ENCODE measurements at places on chromosomes 6 and 20.
A peak's percentile ranks its signal among the peaks of the same experiment; 100 is the strongest.

GRCh38 chr6:64243618-64244017 is 608.0 kb downstream of the PHF3 start:
- H3K27me3 ChIP-seq: no peaks in the 10 kb centered on the region
- H3K4me3 ChIP-seq: no peak overlapping the region
- no peaks in the 10 kb centered on the region for H3K36me3 ChIP-seq
- no peak for DNase-seq
- H3K27ac ChIP-seq: no peak overlapping the region

- H3K4me3 ChIP-seq: no peak overlapping the region
- no peak overlapping the region for H3K27ac ChIP-seq
- H3K36me3 ChIP-seq: no peaks in the 10 kb centered on the region
- no peaks in the 10 kb centered on the region for H3K4me1 ChIP-seq
- peaks cover 2% of the 10 kb centered on the region for H3K27me3 ChIP-seq
Measured at GRCh38 chr6:73942592-73943186, 246.7 kb downstream of the CD109 start.

DNA sequence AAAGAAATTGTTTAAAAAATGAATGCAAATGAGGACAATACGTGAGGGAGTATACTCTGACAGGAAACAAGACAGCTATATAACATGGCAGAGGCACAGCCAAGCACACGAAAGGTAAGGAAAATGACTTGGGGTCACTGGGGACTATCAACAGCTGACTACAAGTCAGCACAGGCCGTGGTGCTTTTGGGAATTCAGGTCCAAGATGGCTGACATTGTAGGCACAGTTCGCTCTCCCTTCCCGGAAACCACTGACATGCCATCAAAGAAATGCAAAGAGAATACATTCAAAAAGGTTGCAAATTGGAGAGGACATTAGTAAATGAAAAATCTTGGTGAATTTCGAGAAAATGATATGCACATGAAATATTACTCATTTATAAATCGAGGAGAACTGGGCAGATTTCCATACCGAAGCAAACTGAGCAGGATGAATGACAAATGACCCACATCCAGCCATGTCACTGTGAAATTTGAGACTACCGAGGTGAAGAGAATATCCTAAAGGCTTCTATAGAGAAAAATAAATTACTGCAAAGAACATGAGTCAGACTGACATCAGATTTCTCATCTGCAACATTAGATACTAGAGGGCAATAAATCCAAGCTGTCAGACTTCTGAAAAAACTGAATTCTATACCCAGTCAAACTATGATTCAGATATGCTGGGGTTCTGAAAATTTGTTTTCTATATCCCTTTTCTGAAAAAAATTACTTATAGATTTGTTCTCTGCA is 391.1 kb downstream of the BTBD9 start:
- no peaks in the 10 kb centered on the region for H3K4me1 ChIP-seq
- no peaks in the 10 kb centered on the region for H3K27me3 ChIP-seq
- no peaks in the 10 kb centered on the region for H3K36me3 ChIP-seq
- H3K27ac ChIP-seq: no peak overlapping the region

GRCh38 chr6:42714098-42714761 is 8.2 kb downstream of the PRPH2 start:
- DNase-seq: no peak
- H3K27ac ChIP-seq: no peak overlapping the region
- no peaks in the 10 kb centered on the region for H3K27me3 ChIP-seq
- H3K4me1 ChIP-seq: peaks cover 2% of the 10 kb centered on the region
- no peaks in the 10 kb centered on the region for H3K36me3 ChIP-seq
- H3K4me3 ChIP-seq: no peak overlapping the region

GRCh38 chr6:81792826-81793225 is 40.3 kb upstream of the TENT5A start:
- DNase-seq: no peak
- H3K36me3 ChIP-seq: no peaks in the 10 kb centered on the region
- no peaks in the 10 kb centered on the region for H3K27me3 ChIP-seq
- H3K27ac ChIP-seq: no peak overlapping the region
- H3K4me1 ChIP-seq: no peaks in the 10 kb centered on the region
- H3K4me3 ChIP-seq: no peak overlapping the region

- no peak overlapping the region for H3K4me3 ChIP-seq
- no peak overlapping the region for H3K27ac ChIP-seq
Measured at GRCh38 chr20:62692801-62693523, 15.7 kb upstream of the NTSR1 start.

- peak overlapping the region; percentile 57 for H3K27ac ChIP-seq
- peaks cover 7% of the 10 kb centered on the region for H3K4me1 ChIP-seq
- DNase-seq: peak; percentile 12
- H3K27me3 ChIP-seq: no peaks in the 10 kb centered on the region
Measured at GRCh38 chr20:35145141-35145564, 2.0 kb downstream of the EDEM2 start.

DNA sequence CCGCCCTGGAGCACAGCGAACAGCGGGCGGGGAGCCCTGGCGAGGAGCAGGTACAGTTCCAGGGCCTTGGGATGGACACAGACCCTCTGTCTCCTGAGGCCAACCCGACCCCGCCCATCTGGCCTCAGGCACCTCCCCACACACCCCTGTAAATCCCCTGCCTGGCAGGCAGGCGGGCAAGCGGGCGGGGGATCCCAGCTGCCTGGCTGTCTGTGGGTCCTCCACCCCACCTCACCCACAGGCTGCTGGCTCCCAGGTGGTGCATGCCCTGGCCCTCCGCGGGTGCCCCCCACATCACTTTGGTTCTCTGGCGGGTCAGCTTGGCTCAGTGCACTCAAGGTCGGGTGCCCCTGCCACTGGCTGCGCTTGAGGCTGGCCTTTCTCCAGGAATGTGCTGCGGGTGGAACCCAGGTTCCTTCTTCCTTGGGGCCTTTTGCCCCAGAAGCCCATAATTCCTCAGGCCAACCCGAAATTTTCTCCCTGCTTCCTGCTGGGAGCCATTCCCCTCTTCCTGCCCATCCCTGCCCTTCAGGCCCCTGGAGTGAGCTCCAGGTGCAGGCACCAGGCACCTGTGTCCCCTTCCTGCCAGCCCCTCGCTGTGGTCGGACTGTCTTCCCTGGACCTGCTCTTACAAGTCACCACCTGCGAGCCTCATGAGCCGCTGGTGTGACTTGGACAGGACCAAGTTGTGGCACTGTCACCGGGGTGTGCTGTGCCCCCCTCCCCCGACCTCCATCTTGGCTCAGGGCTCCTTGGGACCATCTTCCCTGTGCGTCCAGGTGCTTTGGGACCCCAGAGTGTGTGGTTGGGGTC is 5.3 kb upstream of the TNFRSF6B start:
- no peak overlapping the region for H3K4me3 ChIP-seq
- no peak for DNase-seq
- peaks cover 2% of the 10 kb centered on the region for H3K27me3 ChIP-seq
- H3K36me3 ChIP-seq: peaks cover 13% of the 10 kb centered on the region
- no peak overlapping the region for H3K27ac ChIP-seq

GRCh38 chr6:39214846-39215639 is 14.2 kb downstream of the KCNK5 start:
- DNase-seq: no peak
- H3K27me3 ChIP-seq: peaks cover 2% of the 10 kb centered on the region
- H3K4me3 ChIP-seq: no peak overlapping the region
- H3K4me1 ChIP-seq: no peaks in the 10 kb centered on the region

GRCh38 chr6:33762713-33763112 is 16.0 kb upstream of the IP6K3 start:
- no peaks in the 10 kb centered on the region for H3K4me1 ChIP-seq
- no peaks in the 10 kb centered on the region for H3K27me3 ChIP-seq
- H3K27ac ChIP-seq: no peak overlapping the region
- no peaks in the 10 kb centered on the region for H3K36me3 ChIP-seq

DNA sequence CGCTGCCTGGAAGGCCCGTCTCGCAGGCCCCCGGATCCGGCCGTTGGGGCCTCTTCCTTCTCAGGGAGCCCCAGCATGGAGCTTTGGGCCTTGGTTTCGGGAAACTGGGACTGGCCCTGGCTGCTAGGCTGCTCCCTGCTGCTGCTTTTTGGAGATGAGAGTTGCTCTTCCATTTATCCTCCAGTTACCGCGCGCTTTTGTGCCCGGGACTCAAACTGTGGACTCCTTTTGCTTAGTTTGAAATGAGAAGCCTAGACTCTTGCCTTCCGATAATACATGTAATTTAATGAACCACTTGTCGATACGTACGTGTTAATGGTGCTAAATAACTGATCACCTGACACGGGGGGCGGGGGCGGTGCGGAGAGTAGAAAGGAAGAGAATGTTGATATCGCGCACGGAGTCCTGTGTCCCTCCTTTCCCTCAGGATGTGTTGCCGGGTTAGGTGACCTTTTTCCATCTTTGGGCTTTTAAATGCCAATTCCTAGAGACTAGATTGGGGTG is 968 bp downstream of the PHF3 start:
- H3K27ac ChIP-seq: peak overlapping the region; percentile 94
- no peaks in the 10 kb centered on the region for H3K27me3 ChIP-seq
- DNase-seq: peak; percentile 42

- H3K36me3 ChIP-seq: no peaks in the 10 kb centered on the region
- peaks cover 27% of the 10 kb centered on the region for H3K4me1 ChIP-seq
- no peak for DNase-seq
- peak overlapping the region; percentile 87 for H3K4me3 ChIP-seq
- no peaks in the 10 kb centered on the region for H3K27me3 ChIP-seq
Measured at GRCh38 chr6:42453654-42454427, 2.1 kb upstream of the TRERF1 start.

- H3K4me3 ChIP-seq: no peak overlapping the region
- no peak overlapping the region for H3K27ac ChIP-seq
- no peaks in the 10 kb centered on the region for H3K27me3 ChIP-seq
- H3K4me1 ChIP-seq: peaks cover 15% of the 10 kb centered on the region
- no peak for DNase-seq
- no peaks in the 10 kb centered on the region for H3K36me3 ChIP-seq
Measured at GRCh38 chr6:16503241-16503775, 258.0 kb downstream of the ATXN1 start.

DNA sequence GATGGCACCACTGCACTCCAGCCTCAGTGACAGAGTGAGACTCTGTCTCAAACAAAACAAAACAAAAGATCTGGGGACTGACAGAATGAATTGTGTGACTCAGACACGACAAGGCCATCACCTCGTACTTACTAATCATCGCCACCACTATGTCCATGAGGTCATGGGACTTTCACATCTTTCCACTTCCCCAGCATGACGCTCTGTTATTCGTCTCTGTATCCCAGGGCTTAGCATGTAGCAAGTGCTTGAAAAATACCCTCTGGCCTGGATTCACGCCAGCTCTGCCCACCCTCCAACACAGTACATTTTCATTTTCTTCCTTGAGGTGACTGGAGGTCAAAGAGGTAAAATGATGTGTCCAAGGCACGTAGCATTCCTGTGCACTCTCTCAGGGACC is 27.8 kb downstream of the FGD2 start:
- no peaks in the 10 kb centered on the region for H3K36me3 ChIP-seq
- H3K4me1 ChIP-seq: peaks cover 10% of the 10 kb centered on the region
- H3K27ac ChIP-seq: no peak overlapping the region
- DNase-seq: no peak
- no peaks in the 10 kb centered on the region for H3K27me3 ChIP-seq
- H3K4me3 ChIP-seq: no peak overlapping the region

GRCh38 chr6:88165844-88166492 is at the start of gene CNR1:
TSS of gene CNR1 (minus strand) at chr6:88166347. CDS start at chr6:88145274, 21,073 bp downstream.
- H3K4me1 ChIP-seq: peaks cover 15% of the 10 kb centered on the region
- H3K27ac ChIP-seq: no peak within 1 kb of the TSS
- peaks cover 25% of the 10 kb centered on the region for H3K27me3 ChIP-seq
- no peaks in the 10 kb centered on the region for H3K36me3 ChIP-seq

DNA sequence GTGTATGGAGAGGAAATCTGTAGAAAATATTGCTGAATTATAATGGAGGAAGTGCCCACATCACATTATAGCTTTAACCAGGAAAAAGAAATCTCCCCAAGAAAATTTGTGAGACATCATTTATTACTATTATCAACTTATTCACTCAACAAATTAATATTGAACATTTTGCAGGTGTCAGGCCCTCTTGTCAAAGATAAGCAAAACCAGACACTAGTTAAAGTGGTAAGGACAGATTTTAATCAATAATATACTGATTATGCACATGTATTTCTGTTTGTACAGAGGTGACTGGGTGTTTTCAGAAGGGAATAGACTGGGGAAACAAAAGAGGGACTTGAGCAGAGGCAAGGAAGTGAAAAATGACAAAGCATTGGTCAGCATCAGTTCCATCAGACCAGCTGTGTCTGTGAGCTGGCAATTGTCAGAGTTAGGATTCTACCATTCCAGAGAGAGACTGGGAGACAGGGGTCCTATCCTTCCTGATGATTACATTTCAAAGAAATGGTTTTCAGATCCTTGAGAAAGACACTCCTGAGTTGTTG is 519.2 kb downstream of the UTRN start:
- H3K4me1 ChIP-seq: no peaks in the 10 kb centered on the region
- H3K27ac ChIP-seq: no peak overlapping the region
- H3K27me3 ChIP-seq: no peaks in the 10 kb centered on the region
- no peak overlapping the region for H3K4me3 ChIP-seq
- H3K36me3 ChIP-seq: peaks cover 27% of the 10 kb centered on the region

DNA sequence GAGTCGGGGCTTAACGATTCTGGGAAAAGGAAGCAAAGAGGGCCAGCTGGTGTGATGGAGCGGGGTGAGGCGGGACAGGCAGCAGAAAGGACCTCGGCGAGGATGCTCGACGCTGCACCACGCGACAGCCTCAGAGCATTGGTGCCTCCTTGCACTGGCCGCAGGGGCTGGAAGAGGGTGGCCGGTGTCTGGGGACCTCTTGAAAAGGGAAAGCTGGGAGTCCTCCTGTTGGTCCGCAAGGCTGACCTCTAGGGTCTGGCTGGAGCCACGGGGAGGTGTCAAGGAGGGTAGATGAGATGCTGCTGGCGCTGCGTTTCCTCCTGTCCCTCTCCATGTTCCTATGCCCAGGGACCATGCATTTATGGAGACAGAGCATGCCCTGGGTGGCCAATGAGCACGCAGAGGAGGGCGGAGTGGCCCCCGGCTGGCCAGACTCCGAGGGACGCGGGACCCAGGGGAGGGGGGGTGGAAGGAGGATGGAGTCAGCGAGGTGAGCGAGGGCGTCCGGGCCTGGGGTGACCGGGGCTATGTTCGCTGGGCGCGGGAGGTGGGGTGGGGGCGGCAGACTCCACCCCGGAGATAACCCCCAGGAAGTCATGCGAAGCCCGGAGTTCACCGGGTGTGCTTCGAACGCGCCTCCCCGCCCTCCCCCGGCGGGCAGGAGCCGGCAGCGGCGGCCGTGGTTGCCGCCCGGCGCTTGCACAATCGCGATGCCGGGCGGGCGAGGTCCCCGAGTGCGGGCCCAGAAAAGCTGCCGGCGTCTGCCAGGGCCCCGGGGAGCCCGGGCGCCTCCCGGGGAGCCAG is at the start of gene CYP24A1:
Gene CYP24A1, minus strand, starts transcription at position 334 of the 804 bp plus-strand sequence. CDS start 407 bp downstream, outside the sequence.
- peaks cover 16% of the 10 kb centered on the region for H3K4me1 ChIP-seq
- H3K36me3 ChIP-seq: no peaks in the 10 kb centered on the region
- H3K27ac ChIP-seq: no peak within 1 kb of the TSS
- DNase-seq: no peak
- no peak within 1 kb of the TSS for H3K4me3 ChIP-seq
- peaks cover 17% of the 10 kb centered on the region for H3K27me3 ChIP-seq

DNA sequence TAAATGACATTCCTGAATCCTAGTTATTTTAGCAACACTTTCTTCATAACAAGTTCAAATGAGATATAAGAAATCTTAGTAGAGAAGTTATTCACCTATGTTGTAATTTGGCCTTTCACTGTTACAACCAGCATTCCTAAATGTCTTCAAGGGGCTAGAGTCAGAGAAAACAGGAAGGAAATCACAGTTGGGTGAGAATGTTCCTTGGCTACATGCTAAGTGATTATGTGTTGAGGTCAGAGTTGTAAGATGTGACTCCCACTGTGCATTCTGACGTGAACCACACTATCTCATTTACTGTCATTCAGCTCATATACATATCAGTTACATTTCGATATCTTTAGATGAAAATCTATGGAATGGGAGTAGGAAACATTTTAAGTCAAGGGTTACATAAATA is 51.0 kb upstream of the MLIP start:
- H3K4me3 ChIP-seq: no peak overlapping the region
- DNase-seq: no peak
- no peak overlapping the region for H3K27ac ChIP-seq
- no peaks in the 10 kb centered on the region for H3K36me3 ChIP-seq
- no peaks in the 10 kb centered on the region for H3K4me1 ChIP-seq
